Cardiac septum (tissue), 1 donor: ENCODE measurements at places on chromosomes 13 and 19.

GRCh38 chr19:33110137-33110910 is 21.6 kb upstream of the WDR88 start:
- DNase-seq, result no peak

DNA sequence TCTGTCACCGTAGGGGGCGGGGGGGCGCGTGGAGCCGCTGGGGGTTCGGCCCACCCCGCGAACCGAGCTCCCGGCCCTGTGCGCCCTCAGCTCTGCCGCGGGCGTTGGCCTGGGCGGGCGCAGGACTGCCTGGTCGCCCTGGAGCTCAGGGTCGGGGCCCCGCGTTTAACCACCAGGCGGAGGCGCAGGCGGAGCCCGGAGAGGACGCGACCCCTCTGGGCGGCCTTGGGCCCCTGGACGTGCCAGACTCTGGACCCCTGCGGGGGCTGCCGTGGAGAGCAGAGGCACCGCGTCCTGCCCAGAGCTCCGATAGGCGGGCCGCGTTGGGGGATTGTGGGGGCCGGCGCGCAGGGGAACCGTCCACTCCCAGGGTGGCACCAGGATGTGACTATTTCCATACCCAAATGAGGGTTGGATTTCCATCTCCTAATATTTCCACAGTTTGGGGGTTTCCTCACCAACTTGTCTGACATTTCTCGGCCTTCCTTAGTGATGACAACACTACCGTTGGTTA is 13.0 kb upstream of the USP29 start:
- DNase-seq, result no peak

DNA sequence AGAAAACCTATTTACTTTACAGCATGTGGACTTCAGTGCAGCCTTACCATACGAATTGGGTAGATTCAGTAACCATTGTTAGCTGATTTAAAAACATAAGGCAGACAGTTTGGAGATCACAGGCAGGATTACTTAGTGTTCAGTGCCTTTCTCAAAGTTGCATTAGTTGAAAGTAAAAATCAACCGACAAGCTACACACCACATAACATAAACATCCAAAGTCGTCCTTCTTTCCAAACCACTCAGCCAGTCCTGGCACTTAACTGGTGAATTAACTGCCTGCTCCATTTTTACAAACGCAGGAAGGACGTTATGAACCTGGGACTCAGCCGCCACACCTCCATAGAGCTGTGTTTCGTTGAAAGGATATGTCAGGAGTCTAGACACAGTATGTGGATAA is 91.4 kb downstream of the COL4A1 start:
- DNase-seq, result no peak

GRCh38 chr13:58478858-58479257 is 847.3 kb downstream of the PCDH17 start:
- DNase-seq, result no peak

GRCh38 chr13:29594303-29594709 is 1.2 kb downstream of the SLC7A1 start:
- no peak for DNase-seq

DNA sequence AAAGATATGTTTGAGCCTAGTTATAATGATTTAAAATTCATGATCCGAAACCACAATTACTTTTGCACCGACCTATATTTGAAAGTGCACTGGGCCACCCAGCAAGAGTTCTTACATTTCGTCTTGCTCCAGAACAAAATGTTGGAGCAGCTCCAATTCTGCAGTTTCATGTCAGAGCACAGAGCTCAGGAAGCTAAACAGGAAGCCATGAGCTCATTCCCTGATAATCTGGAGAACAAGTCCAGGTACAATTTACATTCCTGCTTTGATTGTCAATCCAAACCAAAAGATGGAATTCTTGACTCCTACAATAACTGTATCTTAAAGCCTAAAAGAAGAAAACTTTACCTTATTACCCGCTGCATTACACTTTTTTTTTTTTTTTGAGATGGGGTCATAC is 131.8 kb downstream of the KCTD12 start:
- no peak for DNase-seq

- no peak for DNase-seq
Observed at GRCh38 chr19:6381030-6381750, 5.5 kb upstream of the PSPN start.

DNA sequence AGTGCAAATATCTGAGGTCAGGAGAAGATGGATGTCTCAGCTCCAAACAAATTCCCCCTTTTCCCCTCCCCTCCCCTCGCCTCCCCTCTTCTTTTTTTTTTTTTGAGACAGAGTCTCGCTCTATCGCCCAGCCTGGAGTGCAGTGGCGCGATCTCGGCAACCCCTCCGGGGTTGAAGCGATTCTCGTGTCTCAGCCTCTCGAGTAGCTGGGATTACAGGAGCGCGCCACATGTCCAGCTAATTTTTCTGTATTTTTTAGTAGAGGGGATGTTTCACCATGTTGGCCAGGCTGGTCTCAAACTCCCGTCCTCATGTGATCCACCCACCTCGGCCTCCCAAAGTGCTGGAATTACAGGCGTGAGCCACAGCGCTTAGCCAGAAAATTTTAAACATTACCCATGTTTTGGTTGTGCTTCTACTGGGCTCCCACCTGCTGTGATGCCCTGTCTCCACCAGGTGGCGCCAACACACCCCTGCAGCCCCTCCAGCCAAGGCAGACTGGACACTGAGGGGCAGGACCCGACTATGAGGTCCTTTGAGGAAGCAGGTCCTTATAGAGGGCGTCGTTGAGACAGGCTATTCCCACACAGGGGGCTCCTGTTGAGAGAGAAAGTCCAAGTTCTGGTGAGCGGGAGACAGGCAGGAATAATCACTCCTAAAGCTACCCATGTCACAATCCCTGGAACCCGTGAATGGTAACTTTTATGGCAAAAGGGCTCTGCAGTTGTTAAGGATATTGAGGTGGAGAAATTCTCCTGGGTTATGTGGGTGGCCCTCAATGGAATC is 6.3 kb downstream of the ERICH4 start:
- DNase-seq, result peak; percentile 90

- DNase-seq, result no peak
Observed at GRCh38 chr19:1811942-1812425, at the start of gene ATP8B3. TSS of gene ATP8B3 (minus strand) at chr19:1812276. CDS start at chr19:1811736, 540 bp downstream.

DNA sequence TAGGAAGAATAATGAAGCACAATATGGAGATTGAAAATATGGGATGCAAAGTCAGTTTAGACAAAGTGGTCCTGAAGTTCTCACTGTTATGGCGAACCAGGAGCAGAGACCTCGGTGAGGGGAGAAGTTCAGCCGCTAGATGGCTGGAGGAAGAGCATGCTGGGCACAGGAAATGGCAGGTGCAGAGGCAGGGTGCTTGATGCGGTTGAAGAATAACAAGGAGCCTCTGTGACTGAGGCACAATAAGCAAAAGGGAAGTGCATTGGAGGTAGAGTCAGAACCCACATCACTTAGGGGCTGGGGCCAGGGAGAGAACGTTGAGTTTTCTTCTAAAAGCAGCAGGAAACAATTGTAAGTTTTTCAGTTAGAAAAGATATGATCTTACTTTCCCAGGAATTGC is 1725.2 kb downstream of the EFNB2 start:
- no peak for DNase-seq

- peak; percentile 89 for DNase-seq
Observed at GRCh38 chr19:14375055-14375581, 6.1 kb upstream of the ADGRE5 start.

GRCh38 chr13:102873653-102874052 is 27.8 kb downstream of the ERCC5 start:
- no peak for DNase-seq

- no peak for DNase-seq
Observed at GRCh38 chr13:35723821-35724220, 247.3 kb upstream of the MAB21L1 start.

DNA sequence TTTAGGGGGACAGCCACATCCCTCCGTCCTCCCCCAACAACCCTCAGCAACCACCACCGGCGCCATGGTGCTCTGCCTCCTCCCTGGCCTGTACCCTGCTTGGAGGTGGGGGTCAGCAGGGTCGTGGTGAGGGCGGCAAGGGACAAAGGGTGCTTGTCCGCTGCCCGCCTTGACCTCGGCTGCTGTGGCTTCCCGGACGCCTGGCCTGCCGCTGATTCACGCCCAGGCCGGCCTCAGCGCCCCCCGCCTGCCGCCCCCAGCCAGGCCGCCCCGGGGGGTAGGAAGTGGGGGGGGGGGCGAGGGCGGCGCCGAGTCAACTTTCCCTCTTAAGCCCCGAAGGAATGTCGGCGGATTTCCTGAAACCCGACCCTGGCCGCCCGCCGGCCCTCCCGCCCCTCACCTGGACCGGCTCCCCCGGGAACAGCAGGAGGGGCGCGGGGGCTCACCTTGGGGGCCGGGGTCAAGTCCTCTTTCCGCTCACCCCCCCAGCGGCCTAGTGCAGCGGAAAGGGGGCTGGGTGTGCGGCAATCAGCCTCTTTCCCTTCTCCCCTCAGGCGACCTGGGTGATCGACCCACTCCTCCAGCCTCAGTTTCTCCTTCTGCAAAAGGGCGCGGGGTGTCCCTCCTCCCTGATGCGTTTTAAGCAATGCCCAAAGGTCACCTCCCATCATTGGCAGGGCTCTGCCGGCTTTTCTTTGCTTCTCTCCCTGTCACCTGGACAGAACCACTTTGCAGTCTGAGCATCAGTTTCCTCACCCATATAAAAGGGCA is 1.9 kb upstream of the TMEM59L start:
- DNase-seq, result no peak

- no peak for DNase-seq
Observed at GRCh38 chr19:29711584-29712132, 3.4 kb downstream of the C19orf12 start.

DNA sequence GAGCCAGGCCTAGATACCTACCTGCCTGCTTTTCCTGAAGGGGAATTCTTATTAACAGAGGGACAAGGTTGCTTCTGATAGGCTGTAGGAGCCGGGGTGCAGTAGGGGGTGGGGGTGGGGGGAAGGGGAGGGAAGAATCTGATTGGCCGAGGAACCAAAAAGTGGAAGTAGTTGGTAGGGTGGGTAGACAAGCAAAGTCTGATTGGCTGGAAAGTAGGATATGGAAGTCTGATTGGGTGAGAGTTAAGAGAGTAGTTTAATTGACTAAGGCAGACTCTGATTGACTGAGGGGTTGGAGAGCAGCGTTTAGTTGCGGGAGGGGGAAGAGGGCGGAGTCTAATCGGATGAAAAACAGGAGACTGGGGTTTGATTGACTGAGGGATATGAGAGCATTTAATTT is 9.4 kb upstream of the CYP4F22 start:
- DNase-seq, result no peak

DNA sequence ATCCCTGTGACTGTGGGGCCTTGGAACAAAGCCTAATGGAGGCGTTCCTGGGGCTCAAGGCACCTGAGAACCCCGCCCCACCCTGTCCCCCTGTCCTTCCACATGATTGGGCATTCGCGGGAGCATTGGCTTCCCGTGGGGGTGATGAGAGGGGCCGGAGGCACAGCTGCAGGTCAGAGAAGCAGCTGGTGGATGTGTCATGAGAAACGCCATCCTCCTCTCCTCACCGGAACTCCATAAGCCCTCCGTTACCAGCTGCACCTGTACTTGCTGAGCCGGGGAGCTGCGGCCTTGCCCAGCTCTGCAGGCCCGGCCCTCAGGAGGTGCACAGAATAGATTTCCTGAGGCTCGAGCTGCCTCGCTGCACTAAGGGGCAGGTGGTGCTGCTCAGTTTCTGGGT is 42.0 kb downstream of the CAPN12 start:
- DNase-seq, result no peak

GRCh38 chr19:12695997-12696365 is 450 bp downstream of the FBXW9 start:
- no peak for DNase-seq

DNA sequence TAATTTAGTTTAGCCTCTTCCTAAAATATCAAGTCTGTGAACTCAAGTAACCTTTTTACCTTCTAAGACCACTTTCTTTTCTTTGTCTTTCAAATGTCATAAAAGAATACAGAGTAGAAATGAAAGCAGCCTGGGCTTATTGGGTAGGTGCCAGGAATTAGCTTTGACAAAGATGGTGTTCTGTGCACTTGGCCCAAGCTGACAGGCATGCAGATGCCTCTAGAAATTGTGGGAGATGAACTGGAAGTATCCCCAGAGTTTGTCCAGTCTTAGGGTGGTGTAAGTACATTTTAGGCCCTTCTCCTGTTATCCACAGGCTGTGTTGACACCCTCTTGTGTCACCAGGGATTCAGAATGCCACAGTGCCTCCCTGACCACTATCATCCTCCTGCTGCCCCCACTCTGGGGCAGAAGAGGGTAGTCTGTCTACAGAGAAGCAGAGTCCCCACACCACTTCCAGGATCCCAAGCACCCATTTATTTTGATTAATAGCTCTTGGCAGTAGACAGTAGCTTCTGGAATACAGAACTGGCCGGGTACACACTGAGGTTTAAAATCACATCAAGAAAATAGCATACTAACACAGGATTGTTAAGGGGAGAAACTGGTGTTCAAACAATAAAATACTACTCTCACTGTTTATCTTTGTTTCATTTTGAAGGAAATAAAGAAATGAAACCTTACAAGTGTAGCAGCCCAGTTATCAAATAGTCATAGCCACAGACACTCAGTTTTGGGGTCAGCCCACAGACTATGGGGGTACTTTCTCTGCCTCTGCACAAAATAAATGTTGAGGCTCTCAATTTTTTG is 343.2 kb downstream of the KCNRG start:
- DNase-seq, result no peak

GRCh38 chr19:7595466-7596133 is at the start of gene CAMSAP3:
TSS of gene CAMSAP3 (plus strand) at chr19:7595863. CDS start at chr19:7596003, 140 bp downstream.
- DNase-seq, result no peak

GRCh38 chr13:53110181-53110580 is 81.6 kb downstream of the OLFM4 start:
- no peak for DNase-seq

DNA sequence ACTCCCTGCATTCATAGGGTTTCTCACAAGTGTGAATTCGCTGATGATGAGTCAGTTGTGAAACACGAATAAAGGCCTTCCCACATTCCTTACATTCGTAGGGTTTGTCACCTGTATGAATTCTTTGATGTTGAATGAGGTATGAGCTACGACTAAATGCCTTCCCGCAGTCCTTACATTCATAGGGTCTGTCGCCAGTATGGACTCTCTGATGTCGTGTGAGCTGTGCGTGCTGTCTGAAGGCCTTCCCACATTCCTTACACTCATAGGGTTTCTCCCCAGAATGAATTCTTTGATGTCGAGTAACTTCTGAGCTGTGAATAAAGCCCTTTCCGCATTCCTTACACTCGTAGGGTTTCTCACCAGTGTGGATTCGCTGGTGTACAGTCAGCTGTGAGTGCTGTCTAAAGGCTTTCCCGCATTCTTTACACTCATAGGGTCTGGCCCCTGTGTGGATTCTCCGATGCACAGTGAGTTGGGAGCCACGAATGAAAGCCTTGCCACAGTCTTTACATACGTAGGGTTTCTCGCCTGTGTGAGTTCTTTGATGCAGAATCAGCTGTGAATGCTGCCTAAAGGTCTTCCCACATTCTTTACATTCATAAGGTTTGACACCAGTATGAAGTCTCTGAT is 30.5 kb upstream of the COX7A1 start:
- DNase-seq, result no peak

DNA sequence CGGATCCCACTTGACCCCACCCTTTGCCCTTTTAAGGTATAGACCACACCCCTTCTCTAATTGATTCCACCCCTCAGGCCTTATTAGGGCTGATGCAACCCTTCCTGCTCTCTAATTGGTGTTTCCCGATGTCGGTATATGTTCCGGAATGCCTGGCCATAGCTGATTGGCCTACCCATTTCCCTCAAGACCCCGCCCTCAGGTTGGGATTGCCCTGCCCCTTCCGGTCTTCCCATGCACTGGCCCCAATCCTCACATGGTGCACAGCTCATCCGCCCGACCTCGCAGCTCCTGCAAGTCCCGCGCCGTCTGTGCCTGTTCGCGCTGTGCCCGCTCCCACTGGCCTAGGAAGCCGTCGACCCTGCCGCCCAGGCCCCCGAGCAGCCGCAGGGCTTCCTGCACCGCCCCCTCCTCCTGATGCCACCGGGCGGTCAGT is 18.1 kb downstream of the TSKS start:
- no peak for DNase-seq

GRCh38 chr13:47287291-47287751 is 390.5 kb upstream of the HTR2A start:
- no peak for DNase-seq
